ENCODE measurements at places on chromosomes 13 and 19.

DNA sequence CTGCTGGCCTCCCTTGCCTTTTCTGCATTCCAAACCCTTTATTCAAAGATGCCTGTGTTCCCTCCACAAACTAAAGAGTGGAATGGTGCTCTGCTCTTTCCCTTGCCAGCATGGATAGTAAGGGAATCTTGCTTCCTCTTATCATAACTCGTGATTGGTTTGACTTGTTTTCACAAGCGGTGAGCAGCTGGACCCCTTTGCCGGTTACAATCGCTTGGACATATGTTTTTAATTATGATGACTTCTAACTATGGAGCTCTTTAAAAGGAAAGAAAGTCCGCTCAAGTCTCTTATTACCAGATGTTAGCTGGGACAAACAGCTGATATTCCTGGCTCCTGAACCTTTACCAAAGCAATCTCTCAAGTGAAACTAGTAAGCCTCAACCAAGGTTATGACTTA lies 1094.7 kb downstream of the UQCRFS1 start:
- no peak for DNase-seq

GRCh38 chr19:14530506-14530905 lies 1.1 kb downstream of the TECR start:
- DNase-seq = no peak

DNA sequence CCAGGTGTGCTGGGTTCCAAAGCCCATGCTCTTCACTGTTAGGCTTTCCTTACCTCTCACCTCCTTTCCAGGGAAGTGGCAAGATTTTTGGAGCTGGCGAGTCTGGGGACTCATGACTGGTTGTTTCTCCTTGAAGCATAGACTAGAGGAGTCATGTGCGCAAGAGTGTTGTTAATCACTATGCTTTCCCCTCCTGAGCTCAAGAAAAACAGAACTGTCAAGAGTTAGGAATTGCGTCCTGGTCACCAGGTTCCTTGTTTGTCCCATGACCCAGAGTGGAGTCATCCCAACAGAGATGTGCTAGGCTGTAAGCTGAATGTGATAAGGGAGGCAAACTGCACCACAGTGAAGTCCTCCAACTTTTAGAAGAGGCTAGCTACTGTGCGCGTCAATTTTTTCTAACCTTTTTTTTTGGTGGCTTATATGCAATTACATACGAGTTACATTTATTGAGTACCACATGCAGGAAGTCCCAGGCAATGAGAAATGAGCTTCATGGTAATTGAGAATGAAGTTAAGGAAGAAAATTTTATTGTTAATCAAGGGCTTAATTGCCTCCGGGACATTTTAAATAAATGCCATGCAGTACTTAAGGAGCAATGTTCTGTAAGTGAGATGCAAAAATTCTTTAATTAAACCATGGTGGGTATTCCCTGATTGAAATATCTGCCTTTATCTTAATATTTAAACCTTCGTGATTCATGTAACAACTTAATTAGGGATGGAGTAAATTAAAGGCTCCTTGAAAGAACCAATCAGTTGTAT lies 233.9 kb downstream of the ZIC5 start:
- no peak for DNase-seq

DNA sequence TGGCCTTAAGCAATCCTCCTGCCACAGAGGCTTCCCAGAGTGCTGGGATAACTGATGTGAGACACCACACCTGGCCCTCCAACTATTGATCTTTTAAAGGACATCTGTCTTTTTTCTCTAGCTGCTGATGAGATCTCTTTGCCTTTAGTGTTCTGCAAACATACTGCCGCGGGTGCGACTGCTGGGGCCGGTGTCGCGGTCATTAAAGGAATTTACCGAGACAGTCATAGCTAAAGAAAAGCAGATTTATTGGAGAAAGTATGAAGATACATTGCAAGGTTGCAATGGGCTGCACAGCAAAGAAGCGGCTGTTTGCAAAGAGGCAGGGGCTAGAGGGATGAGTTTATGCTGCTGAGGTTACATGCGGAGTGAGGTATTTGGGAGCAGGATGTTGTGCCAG lies 31.2 kb upstream of the LRRC4B start:
- no peak for DNase-seq

- no peak for DNase-seq
Observed at GRCh38 chr19:2312820-2313501, 5.0 kb upstream of the LINGO3 start.

- DNase-seq = no peak
Observed at GRCh38 chr13:51806566-51806965, 2.6 kb upstream of the DHRS12 start.

- DNase-seq = no peak
Observed at GRCh38 chr13:113169277-113170272, 11.1 kb downstream of the PROZ start.
